ENCODE measurements at places on chromosomes 7 and 10. TPM values are rescaled to one million over a fixed set of nuclear protein-coding genes. Genes with fewer than 3 reads are reported as not detected.

Gene CLEC2L
- total RNA-seq: not detected

Gene IKZF1
- total RNA-seq: 5.6 TPM

Gene MYOF
- total RNA-seq: 90.9 TPM

GRCh38 chr7:3294432-3295100, 6.5 kb upstream of the SDK1 start:
- no peaks in the 10 kb centered on the region for H3K4me1 ChIP-seq
- peak; percentile 56 for DNase-seq
- no peaks in the 10 kb centered on the region for H3K27me3 ChIP-seq
- no peaks in the 10 kb centered on the region for H3K36me3 ChIP-seq

- H3K36me3 ChIP-seq: no peaks in the 10 kb centered on the region
- H3K27me3 ChIP-seq: no peaks in the 10 kb centered on the region
- H3K4me3 ChIP-seq: no peak overlapping the region
- no peaks in the 10 kb centered on the region for H3K4me1 ChIP-seq
- H3K27ac ChIP-seq: no peak overlapping the region
Measured at GRCh38 chr7:144528536-144529045, 125.1 kb upstream of the NOBOX start.

- no peaks in the 10 kb centered on the region for H3K36me3 ChIP-seq
- H3K27me3 ChIP-seq: no peaks in the 10 kb centered on the region
- no peaks in the 10 kb centered on the region for H3K4me1 ChIP-seq
- no peak overlapping the region for H3K27ac ChIP-seq
- no peak overlapping the region for H3K4me3 ChIP-seq
Measured at GRCh38 chr10:94427166-94427565, 24.8 kb downstream of the TBC1D12 start.

DNA sequence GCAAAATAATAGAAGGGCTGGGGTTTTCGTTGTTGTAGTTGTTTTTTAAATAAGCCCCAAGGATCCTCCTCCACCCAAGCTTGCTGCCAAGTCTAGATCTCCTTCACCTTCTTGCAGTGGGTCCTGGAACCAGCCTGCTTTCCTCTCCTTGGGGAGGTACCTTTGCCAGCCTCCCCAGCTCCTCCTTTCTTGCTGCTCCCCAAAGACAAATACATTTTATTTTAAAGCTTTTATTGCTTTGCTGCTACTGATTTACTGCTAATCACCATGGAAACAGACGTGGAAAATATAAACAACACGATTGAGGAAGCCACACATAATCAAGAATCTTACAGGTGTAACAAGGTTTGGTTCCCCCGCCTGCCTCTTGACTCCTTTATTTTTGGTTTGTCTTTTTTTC, 17.4 kb upstream of the SLF2 start:
- peak; percentile 67 for DNase-seq
- H3K4me3 ChIP-seq: no peak overlapping the region
- no peaks in the 10 kb centered on the region for H3K36me3 ChIP-seq
- no peaks in the 10 kb centered on the region for H3K27me3 ChIP-seq
- peak overlapping the region; percentile 83 for H3K27ac ChIP-seq

- no peak overlapping the region for H3K27ac ChIP-seq
- no peaks in the 10 kb centered on the region for H3K36me3 ChIP-seq
- H3K27me3 ChIP-seq: no peaks in the 10 kb centered on the region
- peak; percentile 52 for DNase-seq
- no peaks in the 10 kb centered on the region for H3K4me1 ChIP-seq
Measured at GRCh38 chr7:105787793-105788192, 88.6 kb downstream of the ATXN7L1 start.

DNA sequence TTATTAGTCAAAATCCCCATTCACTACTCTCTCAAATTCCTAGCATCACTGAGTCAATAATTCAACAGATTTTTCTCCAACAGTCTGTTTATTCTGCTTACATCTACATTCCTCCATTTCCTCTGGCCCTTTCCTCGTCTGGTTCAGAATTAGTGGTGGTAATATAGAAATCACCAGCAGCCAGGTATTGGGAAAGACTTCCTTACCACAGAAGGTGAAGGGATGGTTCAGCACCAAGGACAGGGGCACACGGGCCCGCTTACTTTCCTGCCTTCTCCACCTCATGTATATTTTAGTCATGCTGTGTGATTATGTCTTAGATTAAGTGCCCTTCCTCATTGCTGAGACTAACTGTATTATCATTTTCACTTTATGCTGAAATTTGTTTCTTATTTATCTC, 70.4 kb upstream of the APBB1IP start:
- H3K27me3 ChIP-seq: no peaks in the 10 kb centered on the region
- no peak overlapping the region for H3K27ac ChIP-seq
- H3K36me3 ChIP-seq: no peaks in the 10 kb centered on the region
- H3K4me3 ChIP-seq: no peak overlapping the region

DNA sequence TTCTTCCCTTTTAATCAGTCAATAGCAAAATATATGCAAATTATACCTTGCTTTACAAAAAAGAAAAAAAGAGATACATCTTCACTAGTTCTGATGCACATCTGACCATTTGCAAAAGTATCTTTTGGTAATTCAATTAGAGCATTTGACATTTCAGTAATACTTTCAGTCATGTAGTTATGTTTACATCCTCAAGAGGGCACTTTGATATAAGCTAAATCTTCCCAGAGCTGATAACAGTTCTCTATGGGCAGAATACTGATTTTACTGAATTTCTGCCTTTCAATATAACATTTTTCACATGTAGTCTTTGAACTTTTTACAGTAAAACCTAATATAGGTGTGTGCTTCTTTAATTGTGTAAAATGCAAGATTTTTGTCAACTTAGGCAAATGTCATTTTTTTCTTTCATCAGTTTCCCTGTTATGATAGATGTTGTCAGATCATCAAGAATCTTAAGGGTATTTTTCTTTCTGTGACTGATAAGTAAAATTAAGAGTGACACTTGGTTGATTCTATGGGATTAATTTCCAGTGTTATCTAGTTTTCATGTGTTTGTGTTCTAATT, 703.5 kb upstream of the SEMA3D start:
- H3K4me1 ChIP-seq: no peaks in the 10 kb centered on the region
- H3K27ac ChIP-seq: no peak overlapping the region
- H3K36me3 ChIP-seq: no peaks in the 10 kb centered on the region
- H3K27me3 ChIP-seq: no peaks in the 10 kb centered on the region
- H3K4me3 ChIP-seq: no peak overlapping the region
- no peak for DNase-seq

- no peaks in the 10 kb centered on the region for H3K4me1 ChIP-seq
- H3K27ac ChIP-seq: no peak overlapping the region
- no peaks in the 10 kb centered on the region for H3K36me3 ChIP-seq
- no peaks in the 10 kb centered on the region for H3K27me3 ChIP-seq
- H3K4me3 ChIP-seq: no peak overlapping the region
Measured at GRCh38 chr7:28155019-28155660, 25.5 kb downstream of the JAZF1 start.

Measured in colonic mucosa (tissue), 4 donors.